ENCODE measurements at places on chromosomes 2 and 18. TPM values are rescaled to one million over a fixed set of nuclear protein-coding genes. Genes with fewer than 3 reads are reported as not detected.

The RAB6C gene
- total RNA-seq = not detected

The DES gene
- not detected for total RNA-seq

The SERPINB2 gene
- total RNA-seq = not detected

The LIMS4 gene
- total RNA-seq = not detected

The ALS2 gene
- 9.9 TPM for total RNA-seq

The VWA3B gene
- not detected for total RNA-seq

The RAX gene
- total RNA-seq = not detected

The TUBA4B gene
- not detected for total RNA-seq

DNA sequence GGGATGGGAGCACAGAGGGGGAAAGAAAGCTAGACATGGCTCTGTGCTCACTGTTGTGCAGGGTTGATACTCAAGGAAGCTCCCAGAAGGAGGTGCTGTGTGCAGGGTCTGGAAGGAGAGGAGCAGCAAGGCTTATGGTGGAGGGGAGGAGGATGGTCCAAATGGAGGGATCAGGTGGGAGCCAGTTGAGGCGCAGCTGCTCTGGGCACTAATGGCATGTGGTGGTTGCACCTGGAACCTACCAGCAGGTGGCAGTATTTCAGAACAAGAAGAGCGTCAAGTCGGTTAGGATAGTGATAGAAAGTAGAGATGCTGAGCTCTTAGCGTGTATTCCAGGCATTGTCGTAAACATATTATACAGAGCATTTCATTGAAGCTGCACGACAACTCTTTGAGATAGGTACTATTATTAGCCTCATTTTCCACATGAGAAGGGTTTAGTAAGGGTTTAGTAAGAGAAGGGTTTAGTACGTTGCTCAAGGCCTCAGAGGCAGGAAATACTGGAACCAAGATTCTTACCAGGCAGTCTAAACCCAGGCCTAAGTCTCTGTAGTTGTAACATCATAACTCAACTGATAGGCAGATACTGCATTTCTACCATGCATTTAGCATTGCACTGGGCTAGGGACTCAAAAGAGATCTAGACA is 223.7 kb downstream of the CYP26B1 start:
- peak; percentile 29 for DNase-seq

- DNase-seq = no peak
These were observed 234.0 kb downstream of the LRRTM1 start for GRCh38 chr2:80070587-80070986.

GRCh38 chr18:37636831-37637477 is 71.4 kb upstream of the CELF4 start:
- DNase-seq = no peak

GRCh38 chr18:79788734-79789085 is 9.0 kb upstream of the KCNG2 start:
- DNase-seq = no peak

DNA sequence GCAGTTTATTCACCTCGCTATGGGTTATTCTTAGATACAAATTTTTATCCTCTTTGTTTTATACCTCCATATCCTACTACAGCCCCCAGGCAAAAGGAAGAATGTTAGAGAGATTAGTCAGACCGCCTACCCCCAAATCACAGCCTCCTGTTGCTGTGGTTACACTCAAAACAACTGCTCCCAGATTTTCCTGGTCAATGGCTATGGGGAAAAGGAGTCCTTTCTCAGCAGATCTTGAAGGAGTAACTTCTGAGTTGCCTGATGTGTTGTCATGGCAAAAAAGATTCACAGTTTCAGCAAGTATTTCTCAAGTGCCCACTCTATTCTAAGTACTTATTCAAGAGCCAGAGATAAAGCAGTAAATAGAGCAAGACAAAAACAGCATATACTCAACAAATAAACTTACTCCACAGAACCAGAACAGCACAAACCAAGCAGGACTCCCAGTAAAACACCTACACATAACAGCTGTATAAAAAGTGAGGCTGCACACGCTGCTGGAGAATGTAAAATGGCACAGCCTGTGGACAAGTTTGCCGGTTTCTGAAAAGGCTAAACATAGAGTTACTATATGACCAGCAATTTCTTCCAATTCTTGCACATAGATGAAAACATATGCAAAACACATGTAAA is 104.8 kb downstream of the NOL10 start:
- no peak for DNase-seq

GRCh38 chr2:197081294-197081693 is 154.8 kb upstream of the PGAP1 start:
- no peak for DNase-seq

- no peak for DNase-seq
These were observed 130.2 kb downstream of the NCKAP5 start for GRCh38 chr2:133438026-133438425.
